DMS53 (cell line): ENCODE measurements at places on chromosomes 3 and 15.
A peak's percentile ranks its signal among the peaks of the same experiment; 100 is the strongest.

DNA sequence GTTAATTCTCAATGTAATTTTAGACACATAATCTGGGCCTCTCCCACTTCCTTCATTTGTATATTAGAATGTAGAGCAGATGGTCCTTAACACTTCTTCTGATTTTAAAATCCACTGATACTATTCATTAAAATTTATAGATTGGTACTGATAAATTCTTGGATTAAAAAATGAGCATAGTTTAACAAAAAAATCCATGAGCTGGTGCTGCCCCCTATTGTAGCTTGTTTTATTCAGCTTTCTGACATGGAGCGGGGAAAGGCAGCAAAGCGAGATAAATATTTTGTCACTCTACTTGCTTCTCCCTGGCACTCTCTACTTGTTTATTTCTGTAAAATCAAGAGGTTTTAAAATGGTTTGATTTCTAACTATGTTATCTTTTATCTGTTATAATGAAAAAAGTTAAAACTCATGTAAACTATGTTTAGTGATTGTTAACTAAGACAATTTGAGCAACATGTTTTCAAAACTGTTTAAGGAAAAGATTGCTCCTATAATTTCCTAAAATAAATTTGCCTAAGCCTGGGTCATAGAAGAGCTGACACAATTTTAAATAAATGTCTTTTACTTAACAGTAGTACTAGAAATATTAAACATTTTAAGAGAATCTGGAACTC, 26.5 kb upstream of the PLOD2 start:
- peak; percentile 38 for DNase-seq

GRCh38 chr15:92970656-92971055, 70.5 kb downstream of the CHD2 start:
- DNase-seq: no peak

DNA sequence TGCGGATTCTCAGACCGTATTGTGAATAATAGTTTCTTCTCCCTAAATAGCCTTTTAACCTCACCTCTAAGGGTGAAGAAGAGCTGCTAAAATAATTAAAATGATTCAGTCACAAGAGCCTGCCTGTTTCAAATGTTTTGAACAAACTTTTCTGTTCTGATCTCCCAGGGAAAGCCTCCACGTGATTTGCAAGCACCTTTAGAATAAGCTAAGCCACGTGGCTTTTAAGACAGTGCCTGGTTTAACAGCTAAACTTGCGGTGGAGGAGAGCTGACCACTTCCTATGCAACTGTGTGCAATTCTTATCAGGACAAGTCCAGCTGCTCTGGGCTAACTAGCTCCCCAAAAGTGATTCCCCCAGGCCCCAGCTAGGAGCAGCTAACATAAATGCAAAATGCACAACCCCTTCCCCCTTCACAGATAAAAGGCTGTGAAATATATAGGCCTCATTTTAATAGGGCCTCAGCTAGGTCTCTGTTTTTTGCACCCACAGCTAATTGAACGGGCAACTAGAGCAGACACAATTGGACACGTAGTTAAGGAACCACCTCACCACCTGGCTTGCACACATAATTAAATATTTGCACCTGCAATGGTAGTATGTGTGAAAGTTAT, 401.2 kb upstream of the NR2F2 start:
- no peak for DNase-seq

DNA sequence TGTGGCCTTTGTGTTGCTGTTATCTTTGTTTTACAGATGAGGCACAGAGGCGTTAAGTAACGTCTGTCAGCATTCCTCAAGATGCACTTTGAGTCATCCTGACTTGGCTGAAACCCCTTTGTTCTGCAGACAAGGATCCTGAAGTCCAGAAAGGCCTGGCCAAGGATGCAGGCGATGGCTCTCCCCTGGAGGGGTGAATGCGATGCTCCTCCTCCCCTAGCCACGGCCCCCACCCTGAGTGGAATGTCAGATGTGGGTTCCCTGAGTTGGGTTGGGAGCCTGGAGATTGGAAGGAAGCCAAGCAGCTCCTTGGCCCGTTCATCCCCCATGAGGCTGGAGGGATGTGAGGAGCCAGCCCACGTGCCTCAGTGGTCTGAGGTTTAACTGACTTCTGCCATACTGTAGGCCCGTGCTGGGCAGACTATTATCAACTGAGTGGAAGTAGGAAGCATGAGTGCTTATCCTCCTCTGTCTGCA, 43.3 kb downstream of the POMGNT2 start:
- DNase-seq: no peak

DNA sequence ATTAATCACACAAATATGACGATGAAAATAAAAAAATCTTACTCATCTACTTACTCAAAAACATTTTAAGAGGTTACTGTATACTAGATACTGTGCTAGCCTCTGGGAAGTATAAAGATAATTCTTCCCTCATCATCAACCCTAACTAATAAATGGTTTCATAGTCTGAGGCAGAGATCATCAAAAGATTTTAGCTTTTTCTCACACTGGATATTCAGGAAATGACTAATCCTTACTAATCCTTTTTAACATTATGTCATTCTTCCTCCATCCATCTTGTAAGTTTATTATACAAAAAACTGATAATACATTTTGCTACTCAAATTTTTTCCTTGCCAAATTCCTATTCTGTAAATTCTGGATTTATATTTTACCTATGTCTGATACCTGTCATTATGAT, 29.7 kb downstream of the ACAD11 start:
- peak; percentile 20 for DNase-seq

- no peak for DNase-seq
These were observed 8.8 kb downstream of the RPL32 start for GRCh38 chr3:12832350-12833221.

GRCh38 chr3:170144437-170144843, 37.1 kb downstream of the PHC3 start:
- no peak for DNase-seq

- no peak for DNase-seq
These were observed 67.7 kb downstream of the SCN5A start for GRCh38 chr3:38581774-38582173.

GRCh38 chr15:73879426-73879825, 6.1 kb downstream of the TBC1D21 start:
- DNase-seq: no peak

GRCh38 chr3:190299969-190300368, 22.3 kb downstream of the CLDN1 start:
- DNase-seq: no peak

GRCh38 chr3:46676601-46677410, 16.7 kb downstream of the ALS2CL start:
- DNase-seq: no peak

DNA sequence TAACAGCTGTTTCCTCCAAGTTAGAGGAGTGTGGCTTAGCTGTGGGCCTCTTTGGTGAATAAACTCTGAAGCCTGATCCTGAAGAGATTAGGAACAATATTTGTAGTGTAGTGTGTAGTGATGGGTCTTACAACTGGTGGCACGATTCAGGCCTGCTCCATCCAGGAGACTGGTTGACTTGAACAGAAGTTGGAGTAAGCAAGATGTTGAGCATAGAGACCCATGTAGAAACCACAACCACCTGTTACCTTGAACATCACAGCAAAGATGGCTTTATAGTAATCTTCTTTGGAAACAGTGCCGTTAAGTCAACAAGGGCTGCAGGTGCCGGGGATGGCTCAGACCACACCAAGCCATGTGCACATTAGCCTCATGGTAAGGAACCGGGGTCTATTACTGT, 74.2 kb upstream of the RASGRP1 start:
- no peak for DNase-seq

GRCh38 chr3:139284221-139284620, 59.6 kb upstream of the MRPS22 start:
- no peak for DNase-seq

DNA sequence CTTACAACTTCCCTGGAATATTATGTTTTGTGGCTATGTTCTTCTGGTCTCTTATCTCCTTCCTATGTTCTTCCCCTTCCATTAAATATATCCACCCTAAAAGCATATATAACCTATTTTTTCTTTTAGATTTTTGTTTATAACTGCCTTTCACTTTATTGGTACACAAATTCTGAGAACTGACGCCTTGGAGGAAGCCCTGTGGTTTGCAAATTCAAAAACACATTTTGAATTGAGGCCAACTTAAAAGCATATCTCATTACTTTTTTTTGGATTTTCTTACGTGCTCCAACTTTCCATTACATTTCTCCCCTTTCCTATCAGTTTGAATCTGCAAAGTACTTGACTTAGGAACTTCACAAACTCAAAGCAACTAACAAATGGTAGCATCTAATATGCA, 15.3 kb upstream of the COLQ start:
- DNase-seq: no peak

DNA sequence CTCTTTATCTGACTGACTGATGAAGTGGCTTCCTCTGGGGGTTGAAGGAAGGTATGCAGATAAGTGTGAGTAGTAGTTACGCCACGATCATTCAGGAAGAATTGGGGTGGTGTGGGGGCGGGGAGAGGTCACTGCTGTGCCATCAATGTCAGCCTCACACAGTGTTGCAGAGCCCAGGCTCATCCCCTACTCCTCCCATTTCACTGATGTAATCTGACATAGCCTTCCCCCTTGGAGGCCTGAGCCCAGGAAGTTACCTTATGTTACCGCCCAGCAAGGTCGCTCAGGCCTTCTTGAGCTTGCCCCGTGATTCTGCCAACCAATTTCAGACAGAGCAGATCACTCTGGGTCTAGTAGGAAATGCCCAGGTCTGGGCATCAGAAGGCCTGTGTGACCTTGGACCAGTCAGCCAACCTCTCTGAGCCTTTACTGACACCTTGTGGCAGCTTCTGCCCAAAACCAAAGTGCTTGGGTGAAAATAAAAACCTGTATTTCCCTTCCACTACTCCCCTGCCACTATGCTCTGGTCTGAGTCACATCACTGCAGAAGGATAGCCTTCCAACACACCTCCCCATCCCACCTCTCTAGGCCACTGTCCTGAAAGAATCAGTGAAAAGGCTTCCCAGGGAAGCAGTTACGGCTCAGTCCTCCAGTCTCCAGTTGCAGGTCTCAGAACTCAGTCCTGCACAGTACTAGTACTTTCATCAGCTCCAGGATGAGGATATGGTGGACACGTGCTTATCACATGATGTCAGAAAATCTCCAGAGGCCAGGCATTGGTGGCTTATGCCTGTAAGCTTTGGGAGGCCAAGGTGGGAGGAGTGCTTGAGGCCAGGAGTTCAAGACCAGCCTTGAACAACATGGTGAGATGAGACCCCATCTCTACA, 28.1 kb upstream of the INSYN1 start:
- peak; percentile 59 for DNase-seq

DNA sequence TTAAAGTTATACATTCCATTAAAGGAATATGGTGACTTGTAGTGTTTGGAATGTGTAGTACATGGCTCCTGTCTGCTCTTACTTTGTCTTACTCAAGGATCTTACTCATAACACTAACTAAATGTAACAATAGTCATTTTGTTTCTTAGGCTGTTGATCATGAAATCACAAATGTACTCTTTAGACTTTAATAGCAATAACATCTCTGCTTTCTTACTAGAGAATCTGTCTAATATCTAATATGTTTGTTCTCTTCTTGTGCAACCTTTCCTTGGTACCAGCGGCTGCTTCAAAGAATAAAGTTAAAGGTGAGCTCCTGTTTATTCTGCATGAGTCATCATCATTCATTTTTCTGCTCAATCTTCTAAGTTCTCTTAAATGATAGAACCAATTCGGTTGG, 767.5 kb downstream of the CADM2 start:
- DNase-seq: peak; percentile 44

GRCh38 chr3:61808526-61808925, 247.2 kb downstream of the PTPRG start:
- no peak for DNase-seq

DNA sequence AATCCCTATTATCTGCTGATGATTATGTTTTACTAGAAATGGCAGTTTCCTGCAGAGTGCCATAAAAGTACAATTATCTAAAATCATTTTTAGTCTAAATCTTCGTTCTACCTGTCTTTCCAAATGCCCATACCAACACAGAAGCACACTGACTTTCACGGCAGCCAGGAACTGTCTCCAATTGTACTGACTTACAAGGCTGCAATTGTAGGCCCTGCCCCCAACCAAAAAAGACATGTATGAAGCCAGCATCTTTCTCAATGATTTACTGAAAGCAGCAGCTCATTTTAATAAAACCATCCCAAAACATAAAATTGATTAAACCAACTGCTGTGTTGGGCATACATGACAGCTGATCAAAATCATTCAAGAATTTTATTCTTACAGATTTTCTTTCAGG, 119.0 kb downstream of the TBC1D5 start:
- no peak for DNase-seq

DNA sequence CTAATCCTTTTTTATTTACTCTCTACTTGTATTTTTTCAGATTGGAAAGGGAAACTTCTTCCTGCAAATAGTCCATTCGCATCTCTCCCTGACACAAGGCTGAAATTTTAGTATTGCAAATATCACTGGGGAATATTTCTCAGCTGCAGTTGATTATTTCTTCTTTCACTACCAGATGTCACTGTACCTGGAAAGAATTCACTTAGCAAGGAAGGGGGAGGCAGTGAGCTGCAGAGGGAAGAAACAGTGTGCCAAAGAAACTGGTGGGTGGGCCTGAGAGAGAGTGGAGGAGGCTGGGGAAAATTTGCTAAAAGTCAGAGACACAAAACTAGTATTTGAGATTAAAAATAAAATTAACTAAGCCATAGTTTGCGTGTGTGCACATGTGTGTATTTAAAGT, 142.3 kb upstream of the STT3B start:
- no peak for DNase-seq

DNA sequence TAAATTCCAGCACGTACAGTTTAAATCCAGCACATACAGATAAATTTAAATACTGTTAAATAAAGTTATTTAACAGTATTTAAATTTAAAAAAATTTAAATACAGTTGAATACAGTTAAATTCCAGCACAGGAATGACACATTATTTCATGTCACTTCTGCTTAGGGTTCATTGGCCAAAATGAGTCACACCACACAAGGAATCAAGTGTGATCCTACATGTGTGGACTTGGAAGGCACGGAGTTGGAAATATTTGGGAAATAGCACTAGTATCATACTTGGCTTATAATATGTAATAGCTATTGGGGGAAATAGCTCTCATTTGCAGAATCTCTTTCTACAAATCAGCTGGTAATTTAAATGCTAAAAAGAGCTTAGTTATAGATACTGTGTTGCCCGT, 10.6 kb downstream of the RAB7A start:
- no peak for DNase-seq

- DNase-seq: no peak
These were observed 18.8 kb upstream of the MOBP start for GRCh38 chr3:39448506-39449233.

- no peak for DNase-seq
These were observed 13.2 kb downstream of the PCOLCE2 start for GRCh38 chr3:142875583-142876207.

DNA sequence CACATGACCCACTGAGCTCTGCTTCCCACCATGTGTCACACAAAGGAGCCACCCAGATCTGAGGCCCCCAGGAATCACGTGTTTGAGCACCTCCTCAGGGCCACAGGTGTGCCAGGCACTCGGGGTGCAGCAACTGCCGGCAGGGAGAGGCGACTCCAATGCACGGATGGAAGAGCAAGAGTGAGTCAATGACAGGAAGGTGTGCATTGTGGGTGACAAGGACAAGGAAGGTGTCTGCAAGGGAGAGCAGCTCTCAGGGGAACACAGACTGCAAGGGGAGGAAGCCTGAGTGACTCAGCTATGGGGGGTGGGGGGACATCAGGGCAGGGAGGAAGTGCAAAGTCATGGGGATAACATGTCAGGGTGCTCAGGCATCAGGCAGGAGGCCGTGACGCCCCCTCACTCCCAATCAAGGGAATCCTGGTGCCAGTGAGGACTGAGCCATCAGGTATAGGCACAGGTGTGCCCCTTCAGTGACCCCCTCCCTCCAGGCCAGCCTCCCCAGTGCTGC, 67.4 kb downstream of the NUP210 start:
- DNase-seq: peak; percentile 1

- DNase-seq: no peak
These were observed 71.1 kb upstream of the IMPG2 start for GRCh38 chr3:101391413-101391950.

- DNase-seq: peak; percentile 60
These were observed 566 bp downstream of the HMCES start for GRCh38 chr3:129278966-129279906.
